ENCODE measurements at places on chromosomes 4 and X.
A peak's percentile ranks its signal among the peaks of the same experiment; 100 is the strongest.

- DNase-seq: no peak
Observed at GRCh38 chr4:145912376-145912775, 26.2 kb downstream of the ZNF827 start.

DNA sequence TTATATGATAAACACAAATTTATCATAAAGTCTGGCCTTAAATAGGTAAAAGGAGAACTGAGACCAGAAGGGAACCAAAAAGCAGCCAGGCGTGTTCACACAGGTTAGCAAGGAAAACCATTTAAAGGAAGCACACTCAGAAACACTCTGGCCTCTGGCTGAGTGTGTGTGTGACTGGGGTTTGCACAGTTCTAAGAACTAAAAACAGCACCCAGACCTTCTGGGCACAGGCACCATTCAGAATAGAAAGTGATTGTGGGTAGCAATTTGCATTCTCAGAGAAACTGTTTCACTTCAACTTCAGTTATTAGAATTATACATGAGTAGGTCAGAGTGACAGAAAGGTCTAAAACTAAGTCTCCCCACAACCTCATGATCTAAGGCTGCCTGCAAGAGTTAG lies 10.0 kb downstream of the GPR82 start:
- no peak for DNase-seq

GRCh38 chrX:78958419-78959116 lies 13.4 kb downstream of the P2RY10 start:
- DNase-seq: no peak

- DNase-seq: no peak
Observed at GRCh38 chr4:130028552-130028951, 932.6 kb downstream of the C4orf33 start.

- no peak for DNase-seq
Observed at GRCh38 chr4:125582302-125582701, 267.5 kb downstream of the FAT4 start.

DNA sequence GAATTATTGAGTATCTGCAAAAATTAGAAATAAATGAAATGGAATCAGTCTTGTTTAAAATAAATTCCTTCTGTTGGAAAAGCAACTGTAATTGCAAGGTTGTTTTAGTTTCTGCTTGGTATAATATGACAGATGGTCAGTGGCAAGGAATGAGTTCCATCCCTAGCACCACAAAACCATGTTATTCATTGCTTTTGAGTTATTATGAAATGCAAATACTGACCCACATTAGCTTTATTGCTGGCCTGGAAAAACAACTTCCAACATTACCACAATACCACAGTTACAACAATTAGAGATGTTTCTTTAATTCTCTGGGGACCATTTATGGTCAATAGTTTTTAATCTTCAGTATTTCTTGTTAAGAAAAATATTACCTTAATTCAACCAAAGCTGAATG lies 194.4 kb downstream of the TMA16 start:
- DNase-seq: no peak

DNA sequence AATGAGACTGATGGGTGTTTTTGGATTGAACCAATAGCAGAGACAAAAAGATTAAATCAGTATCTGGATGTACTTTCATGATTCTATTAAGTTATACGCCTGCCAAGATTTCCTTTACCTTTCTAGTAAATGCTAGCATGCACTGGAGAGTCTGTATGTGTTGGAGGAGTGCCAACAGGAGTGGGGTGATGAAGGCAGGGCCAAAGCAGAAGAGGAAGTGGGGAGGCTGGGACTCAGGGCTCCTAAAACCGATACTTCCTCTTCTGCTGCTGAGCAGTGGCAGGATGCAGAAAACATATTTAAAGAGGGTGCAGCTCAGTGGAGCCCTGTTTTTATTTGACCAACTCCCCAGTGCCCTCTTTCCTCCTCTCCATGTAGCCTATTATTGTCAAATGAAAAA lies 5.6 kb downstream of the CYSLTR1 start:
- peak; percentile 20 for DNase-seq

DNA sequence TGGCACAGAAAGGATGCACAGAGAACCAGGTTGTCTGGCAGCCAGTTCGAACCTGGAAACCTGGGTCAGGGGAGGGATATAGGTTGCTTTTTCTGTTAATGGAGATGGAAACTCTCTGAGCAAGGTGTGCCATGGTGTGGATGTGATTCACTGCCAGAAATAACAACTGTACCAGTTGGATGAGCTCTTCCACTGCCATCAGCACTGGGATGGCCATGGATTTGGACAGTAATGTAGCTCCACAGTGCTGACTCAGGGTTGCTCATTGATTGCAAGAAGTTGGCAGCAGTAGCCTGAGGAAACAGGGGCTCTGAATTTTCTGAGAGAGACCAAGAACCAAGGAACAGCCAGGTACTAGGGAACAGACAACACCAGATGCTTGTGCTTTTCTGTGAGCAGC lies 33.8 kb downstream of the PNMA5 start:
- no peak for DNase-seq

DNA sequence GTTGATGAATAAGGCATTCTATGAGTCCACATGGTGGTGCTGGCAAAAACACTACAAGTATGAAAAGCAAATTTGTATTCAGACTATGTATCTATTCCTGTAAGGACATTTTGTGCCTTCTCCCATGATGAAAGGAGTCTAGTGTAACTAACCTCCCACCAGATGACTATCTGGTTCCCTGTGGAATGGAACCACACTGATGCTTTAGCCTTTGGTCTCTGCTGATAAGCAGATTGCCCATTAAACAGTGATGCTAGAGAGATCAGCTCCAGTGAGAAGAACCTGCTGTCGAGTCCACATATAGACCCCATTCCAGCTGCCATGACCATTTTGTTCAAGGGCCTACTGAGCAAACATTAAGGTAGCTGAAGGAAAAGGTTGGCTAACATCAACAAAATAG lies 10.5 kb upstream of the THOC2 start:
- DNase-seq: no peak

DNA sequence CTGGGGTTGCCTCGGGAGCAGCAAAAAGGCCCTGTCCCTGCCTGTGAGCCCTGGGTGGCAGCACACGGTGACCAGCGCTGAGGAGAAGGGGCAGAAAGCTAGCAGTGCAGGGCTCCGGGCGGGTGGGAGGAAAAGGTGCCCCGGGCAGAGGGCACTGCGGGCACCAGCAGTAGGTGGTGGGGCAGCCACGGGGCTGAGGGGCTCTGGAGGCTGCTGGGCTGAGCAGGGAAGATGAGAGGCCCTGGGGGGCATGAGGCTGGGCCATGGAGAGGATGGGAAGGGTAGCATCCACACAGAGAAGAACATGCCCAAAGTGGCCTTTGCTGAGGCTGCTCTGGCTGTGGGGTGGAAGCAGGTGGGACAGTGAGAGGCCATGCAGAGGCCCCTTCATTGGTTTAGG lies 67.5 kb upstream of the NKX1-1 start:
- DNase-seq: peak; percentile 20

DNA sequence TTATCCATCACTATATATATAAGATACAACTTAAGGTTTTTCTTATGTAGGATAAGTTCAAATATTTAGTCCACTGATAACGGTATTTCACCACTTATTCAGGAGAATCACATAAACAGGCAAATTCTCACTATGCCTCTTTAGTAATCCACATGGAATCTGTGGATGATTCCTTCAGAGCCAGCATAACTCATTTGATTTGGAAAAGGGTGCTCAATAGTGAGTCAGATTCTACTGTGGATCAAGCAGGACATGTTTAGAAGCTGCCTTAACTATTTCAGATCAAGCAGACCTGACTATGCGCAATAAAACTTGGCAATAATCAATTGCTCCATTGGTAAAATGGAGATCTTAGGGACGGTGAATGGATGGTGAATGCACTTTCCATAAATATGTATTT lies 184.1 kb downstream of the CBR4 start:
- no peak for DNase-seq
